ENCODE measurements at places on chromosomes 1 and 21. TPM values are rescaled to one million over a fixed set of nuclear protein-coding genes. Genes with fewer than 3 reads are reported as not detected.

The WNT4 gene
- total RNA-seq = under 0.01 TPM

The JUN gene
- total RNA-seq = 84.3 TPM

The RIMKLA gene
- 0.16 TPM for total RNA-seq

The CFHR4 gene
- total RNA-seq = not detected

The SLC27A3 gene
- total RNA-seq = 24.0 TPM

The HES2 gene
- total RNA-seq = 0.65 TPM

The FAM151A gene
- total RNA-seq = not detected

The TSPAN2 gene
- total RNA-seq = 2.7 TPM

The DNAJC16 gene
- 12.7 TPM for total RNA-seq

The MIXL1 gene
- total RNA-seq = 0.16 TPM

The HLX gene
- 3.9 TPM for total RNA-seq
